Heart left ventricle (tissue), 16 donors: ENCODE measurements at places on chromosomes 7 and 10. TPM values are rescaled to one million over a fixed set of nuclear protein-coding genes. Genes with fewer than 3 reads are reported as not detected.

GRCh38 chr10:15426558-15426957 lies 55.5 kb upstream of the FAM171A1 start:
- DNase-seq, result no peak

GRCh38 chr10:83458611-83459010 lies 680.7 kb upstream of the GHITM start:
- no peak for DNase-seq

DNA sequence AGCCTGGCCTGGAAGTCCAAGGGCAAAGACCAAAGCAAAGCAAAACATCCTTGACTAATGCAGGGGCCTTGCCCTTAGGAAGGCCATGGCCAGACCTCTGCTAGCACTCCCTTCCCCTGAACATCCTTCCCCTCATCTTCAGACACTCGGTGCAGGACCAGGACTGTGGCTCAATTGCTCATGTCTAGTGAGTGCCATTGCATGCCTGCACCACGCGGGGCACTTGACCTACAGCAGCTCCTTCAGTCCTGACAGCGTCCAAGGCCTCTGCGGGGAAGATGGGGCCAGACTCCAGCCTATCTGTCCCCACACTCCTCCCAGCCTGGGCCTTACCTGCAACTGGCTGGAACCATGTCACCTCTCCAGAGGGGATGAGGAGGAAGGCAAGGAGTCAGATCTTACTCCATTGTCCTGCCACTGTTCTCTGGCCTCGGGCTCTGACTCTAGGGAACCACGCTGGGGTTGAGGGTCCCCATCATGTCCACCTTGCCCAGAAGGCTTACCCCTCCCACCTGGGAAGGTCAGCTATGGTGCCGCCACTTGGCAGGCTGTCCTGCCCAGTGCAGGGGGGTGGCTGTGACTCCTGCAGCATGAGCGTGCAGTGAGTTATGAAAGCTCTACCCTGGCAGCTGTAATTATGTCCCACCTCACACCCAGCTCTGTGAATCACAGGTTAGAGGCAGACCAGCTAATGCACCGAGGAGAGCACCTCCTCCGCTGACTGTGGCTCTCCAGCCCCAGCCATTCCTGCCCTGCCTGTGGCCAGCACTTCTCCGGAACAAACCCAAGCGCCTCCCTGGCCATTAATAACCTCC lies 16.1 kb downstream of the DRGX start:
- no peak for DNase-seq

The OR2A42 gene
- total RNA-seq, result not detected

The TMEM213 gene
- not detected for total RNA-seq

The ABCB1 gene
- total RNA-seq, result 3.8 TPM

DNA sequence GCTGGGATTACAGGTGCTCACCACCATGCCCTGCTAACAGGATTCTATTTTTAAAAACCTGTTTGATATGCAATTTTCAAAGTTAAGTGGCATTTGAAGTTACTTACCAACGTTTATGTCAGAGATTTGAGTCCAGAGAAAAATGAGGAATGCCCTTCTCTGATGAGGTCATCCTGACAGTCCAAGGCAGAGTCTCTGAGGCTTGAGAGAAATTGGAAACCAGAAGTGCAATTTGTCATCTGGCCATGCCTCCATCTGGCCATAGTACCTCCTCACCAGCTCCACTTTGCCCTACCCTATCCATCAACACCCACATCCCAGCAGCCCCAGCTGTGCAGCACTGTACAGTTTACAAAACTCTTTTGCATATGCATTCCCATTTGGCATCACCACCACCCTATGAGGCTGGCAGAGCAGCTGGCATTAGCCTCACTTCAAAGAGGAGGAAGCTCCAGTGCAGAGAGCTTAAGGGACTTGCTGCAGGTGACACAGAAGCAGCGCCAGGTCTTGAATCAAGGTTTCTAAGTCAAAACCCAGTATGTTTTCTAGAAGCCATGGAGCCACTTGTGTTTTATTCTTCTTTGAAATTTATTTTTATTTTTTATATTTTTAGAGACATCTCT lies 54.5 kb upstream of the PDZD8 start:
- DNase-seq, result no peak

DNA sequence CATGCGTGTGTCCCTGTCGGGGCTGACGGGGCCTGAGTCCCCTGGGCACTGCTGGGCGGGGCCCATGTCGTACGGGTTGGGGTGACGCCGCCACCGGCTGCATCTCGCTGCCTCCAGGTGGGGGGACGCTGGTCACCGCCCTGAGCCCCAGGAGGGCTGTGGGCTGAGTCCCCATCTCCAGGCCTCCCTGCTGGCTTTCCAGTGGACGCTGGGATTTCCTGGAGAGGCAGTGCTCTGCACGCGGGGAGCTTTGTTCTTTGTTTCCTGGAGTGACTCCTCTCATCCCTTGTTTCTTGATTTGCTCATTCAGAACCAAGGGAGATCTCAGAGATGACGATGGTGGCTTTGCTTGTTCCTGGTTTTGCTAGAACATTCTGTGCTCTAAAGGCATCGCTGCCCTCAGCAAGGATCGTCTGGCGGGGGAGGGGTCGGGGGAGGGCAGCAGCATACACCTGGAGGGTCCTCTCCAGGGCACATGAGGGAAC lies 21.0 kb downstream of the PWWP2B start:
- DNase-seq, result no peak
